ENCODE measurements at places on chromosomes 4 and X.

DNA sequence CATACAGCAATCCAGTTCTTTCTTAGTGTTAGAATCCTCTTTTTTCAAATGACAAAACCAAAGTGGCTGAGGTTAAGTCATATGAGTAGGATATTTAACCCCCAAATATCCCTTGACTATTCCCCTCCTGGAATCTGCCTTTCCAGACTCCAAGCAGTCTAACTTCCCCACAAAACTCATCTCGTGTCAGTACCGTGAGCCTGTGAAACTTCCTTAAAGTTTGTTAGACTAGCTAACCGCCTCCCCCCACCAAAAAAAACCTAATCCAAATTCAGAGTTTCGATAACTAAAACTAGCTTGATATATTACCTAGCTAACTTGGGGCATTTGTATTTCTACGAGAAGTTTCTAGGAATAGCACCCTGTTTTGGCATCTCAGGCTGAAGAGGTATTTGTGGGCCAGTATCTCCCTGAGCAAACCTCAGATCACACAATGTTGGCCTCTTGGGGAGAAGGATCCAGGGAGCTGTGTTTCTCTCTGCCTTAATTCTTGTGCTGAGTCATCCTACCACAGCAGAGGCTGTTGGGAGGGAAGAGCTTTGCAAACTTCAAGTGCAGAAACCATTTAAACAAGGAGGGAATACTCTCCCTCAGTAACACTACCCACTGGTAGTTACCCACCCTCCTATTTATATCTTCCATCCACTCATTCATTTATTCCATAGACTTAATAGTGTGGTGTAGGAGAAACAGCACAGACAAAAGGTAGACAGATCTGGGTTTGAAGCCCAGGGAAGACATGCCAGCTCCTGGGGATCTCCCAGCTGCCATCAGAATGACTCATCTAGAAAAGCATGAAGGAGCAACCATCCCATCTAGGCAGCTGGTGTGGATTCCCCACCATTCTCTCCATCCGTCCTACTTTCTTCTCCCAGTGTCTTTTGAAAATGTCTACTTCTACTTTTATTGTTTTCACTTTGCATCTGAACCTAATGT, 39.3 kb upstream of the TXK start:
- peak; percentile 89 for DNase-seq
- H3K4me3 ChIP-seq: peak overlapping the region; percentile 39
- no peaks in the 10 kb centered on the region for H3K27me3 ChIP-seq
- peaks cover 4% of the 10 kb centered on the region for H3K4me1 ChIP-seq
- H3K36me3 ChIP-seq: no peaks in the 10 kb centered on the region

GRCh38 chrX:20487227-20487626, 220.5 kb upstream of the RPS6KA3 start:
- H3K27me3 ChIP-seq: no peaks in the 10 kb centered on the region
- peak; percentile 32 for DNase-seq
- no peaks in the 10 kb centered on the region for H3K4me1 ChIP-seq
- no peak overlapping the region for H3K4me3 ChIP-seq

DNA sequence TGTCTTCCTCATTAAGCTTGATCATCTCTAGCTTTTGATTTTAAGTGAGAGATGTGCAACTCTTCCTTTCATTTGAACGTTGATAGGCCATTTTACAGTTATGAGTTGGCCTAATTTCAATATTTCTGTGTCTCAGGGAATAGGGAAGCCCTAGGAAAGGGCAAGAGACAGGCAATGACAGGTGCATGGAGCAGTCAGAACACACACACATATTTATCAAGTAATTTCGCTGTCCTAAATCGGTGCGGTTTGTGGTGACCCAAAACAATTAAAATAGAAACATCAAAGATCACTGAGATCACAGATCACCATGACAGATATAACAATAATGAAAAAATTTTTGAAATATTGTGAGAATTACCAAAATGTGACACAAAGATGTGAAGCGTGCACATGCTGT, 87.7 kb upstream of the LSM6 start:
- H3K27me3 ChIP-seq: no peaks in the 10 kb centered on the region
- no peak overlapping the region for H3K27ac ChIP-seq
- no peak for DNase-seq
- no peak overlapping the region for H3K4me3 ChIP-seq
- no peaks in the 10 kb centered on the region for H3K36me3 ChIP-seq
- no peaks in the 10 kb centered on the region for H3K4me1 ChIP-seq

- H3K27me3 ChIP-seq: no peaks in the 10 kb centered on the region
- H3K27ac ChIP-seq: no peak overlapping the region
- no peak for DNase-seq
- no peaks in the 10 kb centered on the region for H3K4me1 ChIP-seq
These were observed 178.6 kb downstream of the TENM3 start for GRCh38 chr4:182421753-182422152.

GRCh38 chrX:134908356-134908755, 82.4 kb upstream of the SMIM10 start:
- H3K36me3 ChIP-seq: peaks cover 5% of the 10 kb centered on the region
- H3K4me1 ChIP-seq: no peaks in the 10 kb centered on the region
- H3K4me3 ChIP-seq: no peak overlapping the region
- H3K27ac ChIP-seq: no peak overlapping the region
- H3K27me3 ChIP-seq: no peaks in the 10 kb centered on the region

- DNase-seq: peak; percentile 66
- H3K27ac ChIP-seq: no peak overlapping the region
- no peaks in the 10 kb centered on the region for H3K27me3 ChIP-seq
- H3K36me3 ChIP-seq: no peaks in the 10 kb centered on the region
- no peak overlapping the region for H3K4me3 ChIP-seq
These were observed 149.1 kb downstream of the SLC39A8 start for GRCh38 chr4:102196221-102196620.

DNA sequence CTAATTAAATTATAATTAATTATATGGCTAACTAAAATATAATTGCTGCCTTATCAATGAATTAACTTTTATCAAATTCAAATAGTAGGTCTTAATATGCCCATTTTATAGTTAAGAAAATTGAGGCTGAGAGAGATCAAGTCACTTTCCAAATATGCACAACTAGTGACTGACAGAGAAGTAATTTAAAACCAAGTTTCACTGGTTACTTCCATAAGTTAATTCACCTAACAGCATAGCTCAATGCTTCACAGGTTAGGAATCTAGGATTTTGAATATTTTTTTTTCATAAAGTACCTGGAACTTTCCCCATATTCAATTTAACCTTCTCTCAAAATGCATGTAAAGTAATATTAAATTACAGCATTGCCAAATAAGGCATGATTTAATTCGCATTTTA, 134.4 kb upstream of the VEGFC start:
- no peaks in the 10 kb centered on the region for H3K27me3 ChIP-seq
- no peak overlapping the region for H3K4me3 ChIP-seq
- no peak for DNase-seq
- H3K4me1 ChIP-seq: no peaks in the 10 kb centered on the region
- H3K27ac ChIP-seq: no peak overlapping the region

GRCh38 chr4:56182356-56182755, 204.9 kb downstream of the AASDH start:
- H3K4me3 ChIP-seq: no peak overlapping the region
- no peaks in the 10 kb centered on the region for H3K27me3 ChIP-seq
- H3K4me1 ChIP-seq: peaks cover 2% of the 10 kb centered on the region
- no peak overlapping the region for H3K27ac ChIP-seq
- peaks cover 6% of the 10 kb centered on the region for H3K36me3 ChIP-seq
- DNase-seq: no peak

DNA sequence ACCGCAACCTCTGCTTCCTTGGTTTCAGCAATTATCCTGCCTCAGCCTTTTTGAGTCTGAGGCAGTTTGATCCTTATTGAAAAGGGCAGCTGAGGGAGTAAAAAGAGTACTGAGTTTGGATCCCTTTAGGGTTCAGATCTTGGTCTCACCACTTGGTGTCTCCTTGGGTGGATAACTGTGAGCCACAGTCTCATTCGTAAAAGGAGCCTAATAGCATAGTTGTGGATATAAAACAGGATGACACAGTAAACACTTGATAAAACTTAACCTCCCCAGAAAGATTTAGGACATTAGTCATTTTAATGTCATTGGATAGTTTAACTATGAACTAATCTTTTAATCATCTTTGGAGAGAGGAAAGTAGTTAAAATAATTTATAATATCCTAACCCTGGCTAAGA, 173.0 kb downstream of the ANK2 start:
- no peaks in the 10 kb centered on the region for H3K27me3 ChIP-seq
- no peaks in the 10 kb centered on the region for H3K36me3 ChIP-seq
- DNase-seq: peak; percentile 59
- H3K27ac ChIP-seq: peak overlapping the region; percentile 84
- H3K4me3 ChIP-seq: no peak overlapping the region

- no peaks in the 10 kb centered on the region for H3K4me1 ChIP-seq
- H3K36me3 ChIP-seq: no peaks in the 10 kb centered on the region
- no peak overlapping the region for H3K4me3 ChIP-seq
- no peak overlapping the region for H3K27ac ChIP-seq
These were observed 100.5 kb downstream of the PRDM5 start for GRCh38 chr4:120821977-120822376.

DNA sequence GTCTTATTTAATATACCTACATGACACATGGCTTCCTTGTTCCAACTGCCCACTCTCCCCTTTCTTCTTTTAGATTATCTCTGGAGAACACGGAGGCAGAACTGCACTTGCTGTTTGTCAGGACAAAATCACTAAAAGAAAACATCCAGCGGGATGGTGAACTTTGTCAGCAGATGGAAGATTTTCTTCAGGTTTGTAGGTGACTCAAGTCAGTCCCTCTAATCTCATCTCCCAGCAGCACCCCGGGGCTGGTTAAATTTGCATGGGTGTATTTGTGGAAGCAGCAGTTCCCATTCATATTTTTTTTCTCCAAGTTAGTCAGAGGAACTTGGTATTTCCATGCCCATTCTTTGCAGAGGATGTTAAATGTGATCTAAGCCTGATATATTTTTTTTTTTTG, 31.8 kb downstream of the FHDC1 start:
- peaks cover 24% of the 10 kb centered on the region for H3K4me1 ChIP-seq
- no peak for DNase-seq
- H3K4me3 ChIP-seq: no peak overlapping the region
- H3K27ac ChIP-seq: peak overlapping the region; percentile 14

DNA sequence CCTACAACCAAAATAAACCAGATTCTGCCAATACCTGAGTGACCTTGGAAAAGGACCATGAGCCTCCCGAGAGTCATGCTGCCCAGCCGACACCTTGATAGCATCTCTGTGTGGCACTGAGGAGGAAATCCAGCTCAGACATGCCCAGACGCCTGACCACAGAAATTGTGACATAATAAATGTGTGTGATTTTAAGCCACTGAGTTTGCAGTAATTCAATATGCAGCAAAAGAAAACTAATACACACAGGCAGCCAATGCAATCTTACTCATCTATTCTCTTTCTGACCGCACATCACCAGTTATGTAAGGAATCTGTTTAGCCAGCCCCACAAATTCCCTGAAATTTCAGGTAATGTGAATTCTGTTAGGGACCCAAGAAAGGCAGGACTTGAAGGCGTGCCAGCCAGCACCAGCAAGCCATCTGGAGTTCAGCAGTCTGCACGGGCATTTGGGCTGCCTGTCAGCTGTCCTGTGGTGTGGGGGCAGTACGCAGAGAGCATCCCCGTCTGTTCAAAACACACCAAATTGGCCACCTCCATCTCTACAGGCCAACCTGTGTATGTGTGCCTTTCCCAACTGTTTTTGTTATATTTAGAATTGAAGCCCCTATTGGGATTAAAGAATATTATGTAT, 176.4 kb downstream of the NLGN4X start:
- no peaks in the 10 kb centered on the region for H3K27me3 ChIP-seq
- no peaks in the 10 kb centered on the region for H3K36me3 ChIP-seq
- H3K4me3 ChIP-seq: no peak overlapping the region
- no peak for DNase-seq
- H3K4me1 ChIP-seq: no peaks in the 10 kb centered on the region

GRCh38 chr4:180234730-180235129, 2008.5 kb upstream of the TENM3 start:
- no peaks in the 10 kb centered on the region for H3K4me1 ChIP-seq
- DNase-seq: no peak
- H3K27me3 ChIP-seq: no peaks in the 10 kb centered on the region
- no peaks in the 10 kb centered on the region for H3K36me3 ChIP-seq
- H3K27ac ChIP-seq: no peak overlapping the region

GRCh38 chrX:23194885-23195554, 139.6 kb upstream of the PTCHD1 start:
- DNase-seq: no peak
- H3K4me1 ChIP-seq: no peaks in the 10 kb centered on the region
- H3K27ac ChIP-seq: no peak overlapping the region
- H3K36me3 ChIP-seq: no peaks in the 10 kb centered on the region
- no peak overlapping the region for H3K4me3 ChIP-seq
- H3K27me3 ChIP-seq: no peaks in the 10 kb centered on the region

DNA sequence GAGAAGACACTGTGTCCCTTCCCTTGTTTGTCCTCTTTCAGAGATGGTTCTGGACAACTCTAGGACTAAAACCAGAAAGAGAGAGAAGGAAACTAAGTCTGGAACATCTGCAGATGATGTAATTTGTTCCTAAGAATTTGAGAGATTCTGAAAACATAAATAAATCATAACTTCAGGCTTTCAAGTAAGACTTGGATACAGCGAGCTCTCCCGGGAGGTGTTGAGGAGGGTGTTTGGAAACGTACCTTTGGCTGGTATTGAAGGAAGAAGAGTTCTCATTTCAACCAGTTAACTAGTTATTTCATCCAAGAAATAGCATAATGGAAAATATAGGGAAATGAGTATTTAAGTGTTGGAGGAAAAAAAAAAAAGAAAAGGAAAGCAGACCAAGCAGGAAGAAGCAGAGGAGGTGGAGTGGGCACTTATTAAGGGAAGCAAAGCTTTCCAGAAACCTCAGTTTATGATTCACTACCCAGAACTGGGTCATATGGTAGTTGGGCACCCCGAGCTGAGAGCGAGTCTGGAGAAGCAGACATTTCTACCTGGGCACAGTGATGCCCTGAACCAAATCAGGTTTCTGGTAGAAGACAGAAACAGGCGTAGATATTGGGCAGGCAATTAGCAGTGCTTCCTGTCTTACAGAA, 26.9 kb downstream of the CCNG2 start:
- H3K4me3 ChIP-seq: no peak overlapping the region
- no peak for DNase-seq
- H3K27ac ChIP-seq: no peak overlapping the region
- H3K36me3 ChIP-seq: no peaks in the 10 kb centered on the region
- H3K4me1 ChIP-seq: no peaks in the 10 kb centered on the region

GRCh38 chr4:106369456-106370060, 980 bp upstream of the GIMD1 start:
- H3K27me3 ChIP-seq: no peaks in the 10 kb centered on the region
- H3K27ac ChIP-seq: no peak overlapping the region
- peak; percentile 78 for DNase-seq

DNA sequence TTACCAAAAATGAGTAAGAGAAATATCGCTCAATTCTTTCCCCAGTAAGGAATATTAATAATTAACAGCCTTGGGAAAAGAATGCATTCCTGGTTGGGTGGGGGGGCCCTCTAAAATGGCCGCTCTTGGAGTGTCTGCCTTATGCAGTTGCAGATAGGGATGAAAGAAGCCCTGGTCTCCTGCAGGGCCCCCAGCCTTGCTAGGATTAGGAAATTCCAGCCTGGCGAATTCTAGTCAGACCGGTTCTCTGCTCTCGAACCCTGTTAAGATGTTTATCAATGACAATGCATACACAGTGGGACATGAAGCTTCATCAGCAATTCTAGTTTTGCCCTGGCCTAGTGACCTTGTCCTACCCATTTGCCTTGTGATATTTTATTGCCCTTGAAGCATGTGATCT, 1047.7 kb upstream of the GRID2 start:
- peak overlapping the region; percentile 80 for H3K27ac ChIP-seq
- no peaks in the 10 kb centered on the region for H3K4me1 ChIP-seq
- H3K27me3 ChIP-seq: no peaks in the 10 kb centered on the region
- no peaks in the 10 kb centered on the region for H3K36me3 ChIP-seq

GRCh38 chrX:76126851-76127250, 46.0 kb upstream of the PBDC1 start:
- no peaks in the 10 kb centered on the region for H3K4me1 ChIP-seq
- H3K27me3 ChIP-seq: no peaks in the 10 kb centered on the region
- no peak overlapping the region for H3K4me3 ChIP-seq
- no peak for DNase-seq

Data from mesenchymal stem cell (in vitro differentiated cells and primary cell).